ENCODE measurements at places on chromosomes 1 and 21. TPM values are rescaled to one million over a fixed set of nuclear protein-coding genes. Genes with fewer than 3 reads are reported as not detected.

DNA sequence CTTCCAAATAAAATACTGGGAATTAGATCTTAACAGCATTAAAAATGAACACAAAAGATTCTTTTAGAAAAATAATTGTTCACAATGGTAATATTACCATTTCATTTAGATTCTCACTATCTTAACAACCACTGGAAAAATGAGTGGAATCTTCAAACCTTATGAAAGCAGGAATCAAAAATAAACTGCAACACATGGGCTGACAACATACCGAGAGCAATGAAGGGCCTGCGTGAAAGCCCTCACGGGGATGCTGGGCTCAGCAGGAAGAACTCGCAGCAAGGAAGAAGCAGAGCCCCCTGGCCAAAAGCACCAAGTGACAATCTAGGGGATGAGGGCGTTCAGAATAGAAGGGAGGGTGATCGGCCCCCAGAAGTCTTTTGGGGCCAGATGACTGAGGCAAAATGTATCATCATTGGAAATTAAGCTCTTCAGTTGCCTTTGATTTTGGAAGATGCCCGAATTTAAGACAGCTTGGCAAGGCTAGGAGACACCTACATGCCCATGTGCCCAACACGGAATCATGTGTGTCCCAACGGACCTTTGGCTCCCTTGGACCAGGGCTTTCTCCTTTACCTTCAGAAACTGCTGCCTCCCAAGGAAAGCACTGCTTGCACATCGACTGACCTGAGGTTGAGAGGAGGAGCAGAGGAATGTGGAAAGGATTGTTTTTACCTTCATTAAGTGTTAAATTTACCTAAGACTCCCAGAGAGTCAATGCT, 103.9 kb downstream of the TGFBR3 start:
- no peak overlapping the region for H3K4me3 ChIP-seq
- peaks cover 6% of the 10 kb centered on the region for H3K4me1 ChIP-seq
- no peaks in the 10 kb centered on the region for H3K36me3 ChIP-seq
- H3K27me3 ChIP-seq = no peaks in the 10 kb centered on the region
- no peak for DNase-seq
- H3K27ac ChIP-seq = no peak overlapping the region

Gene HOOK1
- total RNA-seq = 5.1 TPM

Gene FCGR3A
- not detected for total RNA-seq

- H3K4me1 ChIP-seq = no peaks in the 10 kb centered on the region
- H3K27me3 ChIP-seq = peaks cover 6% of the 10 kb centered on the region
- H3K4me3 ChIP-seq = no peak overlapping the region
- H3K27ac ChIP-seq = no peak overlapping the region
- DNase-seq = no peak
Measured at GRCh38 chr1:208071435-208072031, 160.6 kb upstream of the CD34 start.

Gene KCNJ9
- total RNA-seq = not detected

- H3K4me1 ChIP-seq = no peaks in the 10 kb centered on the region
- H3K4me3 ChIP-seq = no peak overlapping the region
- no peaks in the 10 kb centered on the region for H3K27me3 ChIP-seq
- DNase-seq = no peak
- H3K27ac ChIP-seq = no peak overlapping the region
Measured at GRCh38 chr21:19261731-19262376, 858.3 kb upstream of the TMPRSS15 start.

GRCh38 chr1:186149591-186149990, 225.5 kb downstream of the TPR start:
- no peak overlapping the region for H3K27ac ChIP-seq
- no peak overlapping the region for H3K4me3 ChIP-seq
- H3K4me1 ChIP-seq = no peaks in the 10 kb centered on the region
- no peaks in the 10 kb centered on the region for H3K36me3 ChIP-seq
- no peak for DNase-seq

- H3K27ac ChIP-seq = no peak overlapping the region
- DNase-seq = no peak
- H3K36me3 ChIP-seq = no peaks in the 10 kb centered on the region
- H3K4me1 ChIP-seq = no peaks in the 10 kb centered on the region
Measured at GRCh38 chr1:203202431-203203245, 16.1 kb upstream of the CHI3L1 start.

DNA sequence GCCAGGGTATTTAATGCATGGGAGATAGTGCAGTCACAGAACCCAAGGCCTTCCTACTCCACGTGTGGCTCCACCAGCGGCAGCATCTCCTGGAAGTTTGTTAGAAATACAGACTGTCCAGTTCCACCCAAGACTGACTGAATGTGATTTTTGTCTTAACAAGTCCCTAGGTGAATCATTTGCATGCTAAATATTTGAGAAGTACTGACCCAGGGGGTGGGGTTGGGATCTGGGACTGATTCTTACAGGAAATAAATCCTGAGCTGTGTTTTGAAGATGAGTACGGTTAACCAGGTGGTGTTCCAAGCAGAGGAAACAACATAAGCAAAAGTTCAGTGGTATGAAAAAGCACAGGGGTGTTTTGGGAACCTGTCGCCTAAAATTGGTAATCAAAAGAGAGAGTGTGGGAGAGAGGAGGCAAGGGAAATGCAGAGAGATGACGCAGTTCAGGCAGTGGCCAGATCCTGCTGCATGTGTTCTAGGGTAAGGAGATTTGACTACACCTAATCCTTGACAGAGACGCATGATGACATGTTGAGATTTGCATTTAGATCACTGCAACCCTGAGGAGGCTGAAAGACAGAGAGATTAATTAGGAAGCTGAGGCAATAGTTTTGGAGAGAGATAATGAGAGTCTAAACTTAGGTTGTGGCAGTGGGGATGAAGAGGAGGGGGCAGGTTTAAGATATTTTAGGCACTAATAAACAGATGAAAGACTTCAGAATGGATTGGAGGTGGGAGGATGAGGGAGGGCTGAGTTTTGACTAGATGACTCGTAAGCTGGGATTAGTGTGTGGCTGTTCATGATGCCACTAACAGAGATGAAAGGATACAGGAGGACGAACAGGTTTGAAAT, 3.7 kb upstream of the ZNF326 start:
- no peaks in the 10 kb centered on the region for H3K4me1 ChIP-seq
- H3K27ac ChIP-seq = no peak overlapping the region
- no peaks in the 10 kb centered on the region for H3K27me3 ChIP-seq
- H3K36me3 ChIP-seq = no peaks in the 10 kb centered on the region
- H3K4me3 ChIP-seq = no peak overlapping the region
- no peak for DNase-seq

DNA sequence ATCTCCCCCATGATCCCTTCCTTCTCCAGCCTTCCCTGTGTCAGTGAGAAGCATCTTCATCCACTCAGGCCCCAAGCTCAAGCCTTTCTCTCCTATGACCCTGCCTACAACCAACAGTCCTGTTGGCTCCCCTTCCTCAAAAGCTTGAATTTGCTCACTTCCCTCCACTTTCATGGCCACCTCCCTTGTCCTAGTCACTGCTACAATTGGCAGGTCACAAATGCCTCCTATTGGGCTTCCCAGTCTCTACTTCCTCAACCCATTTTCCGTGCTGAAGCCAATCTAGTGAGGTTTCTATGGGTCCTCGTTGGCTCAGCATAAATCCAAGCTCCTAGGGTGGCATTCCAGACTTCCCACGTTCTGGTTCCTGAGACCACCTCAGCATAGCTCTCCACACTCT, 40.2 kb upstream of the SLC6A9 start:
- no peak overlapping the region for H3K4me3 ChIP-seq
- no peak for DNase-seq
- H3K27ac ChIP-seq = no peak overlapping the region
- no peaks in the 10 kb centered on the region for H3K36me3 ChIP-seq

DNA sequence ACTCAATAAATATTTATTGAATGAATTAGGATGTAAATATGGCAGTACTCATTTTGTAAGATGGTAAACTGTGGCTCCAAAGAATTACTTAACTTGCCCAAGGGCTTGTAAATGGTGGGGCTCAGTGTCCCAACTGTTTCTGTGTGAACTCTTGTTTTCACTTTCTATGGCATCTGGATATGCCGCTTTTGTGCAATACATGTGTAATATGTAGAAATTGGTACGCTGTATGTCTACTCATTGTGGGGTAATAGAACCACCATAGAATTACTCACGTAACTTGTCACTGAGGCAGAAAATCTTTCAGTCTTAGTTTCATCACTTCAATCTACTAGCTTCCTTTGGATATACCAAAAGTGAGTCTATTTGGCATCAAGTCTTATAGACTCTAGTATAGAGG, 977 bp downstream of the PRPF3 start:
- H3K4me1 ChIP-seq = no peaks in the 10 kb centered on the region
- H3K36me3 ChIP-seq = no peaks in the 10 kb centered on the region
- H3K4me3 ChIP-seq = peak overlapping the region; percentile 85
- peak overlapping the region; percentile 87 for H3K27ac ChIP-seq
- DNase-seq = no peak

GRCh38 chr1:193221651-193222050, 35.2 kb upstream of the B3GALT2 start:
- H3K4me3 ChIP-seq = no peak overlapping the region
- no peak for DNase-seq
- H3K27ac ChIP-seq = no peak overlapping the region
- no peaks in the 10 kb centered on the region for H3K4me1 ChIP-seq
- H3K27me3 ChIP-seq = no peaks in the 10 kb centered on the region

Gene CNKSR1
- 1.1 TPM for total RNA-seq

DNA sequence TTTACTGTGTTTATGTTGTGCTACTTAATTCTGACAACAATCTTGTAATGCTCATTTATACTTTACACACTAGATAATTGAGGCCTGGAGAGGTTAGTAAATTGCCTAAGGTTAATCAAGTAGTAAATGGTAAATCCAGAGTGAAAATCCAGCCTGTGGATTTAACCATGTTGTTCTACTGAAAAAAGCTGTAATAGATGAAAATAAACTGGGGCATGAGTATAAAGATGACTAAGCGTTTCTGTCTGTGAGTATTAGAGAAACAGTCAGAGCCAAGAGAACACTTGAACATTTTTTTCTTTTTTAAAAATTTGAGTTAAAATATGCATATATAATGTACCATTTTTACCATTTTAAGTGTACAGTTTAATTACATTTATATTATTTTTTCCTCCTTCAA, 47.9 kb upstream of the LEPR start:
- no peak for DNase-seq
- no peaks in the 10 kb centered on the region for H3K36me3 ChIP-seq
- H3K27ac ChIP-seq = no peak overlapping the region
- H3K4me3 ChIP-seq = no peak overlapping the region

DNA sequence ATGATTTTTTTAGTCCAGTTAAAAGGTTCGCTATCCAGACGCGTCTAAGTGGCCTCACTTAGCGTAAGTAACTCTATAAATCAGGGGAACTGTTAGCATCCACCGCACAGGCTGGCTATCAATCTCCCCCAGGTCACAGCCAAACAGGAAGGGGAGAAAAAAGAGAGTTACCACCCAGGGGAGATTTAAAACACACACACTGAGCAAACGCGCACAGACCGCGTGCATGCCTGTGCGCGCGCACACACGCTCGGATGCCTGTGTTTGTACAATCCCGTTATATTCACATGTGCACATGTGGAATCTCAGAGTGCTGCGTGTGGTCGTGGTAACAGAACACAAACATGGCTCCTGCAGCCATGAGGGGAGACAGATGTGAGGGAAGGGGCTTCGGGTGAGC, 125.4 kb downstream of the CASZ1 start:
- no peak overlapping the region for H3K4me3 ChIP-seq
- DNase-seq = no peak
- no peaks in the 10 kb centered on the region for H3K4me1 ChIP-seq

DNA sequence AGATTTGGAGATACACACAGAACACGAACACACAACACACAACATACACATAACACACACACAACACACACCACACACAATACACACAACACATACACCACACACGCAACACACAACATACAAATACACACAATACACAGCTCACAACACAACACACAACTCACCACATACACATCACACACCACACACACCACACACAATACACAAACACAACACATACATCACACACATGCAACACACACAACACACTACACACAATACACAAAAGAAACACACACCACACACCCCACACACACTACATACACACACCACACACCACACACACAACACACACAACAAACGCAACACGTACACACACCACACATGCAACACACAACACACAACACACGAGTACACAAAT, 29.1 kb upstream of the C1orf174 start:
- H3K27me3 ChIP-seq = no peaks in the 10 kb centered on the region
- DNase-seq = no peak
- H3K36me3 ChIP-seq = no peaks in the 10 kb centered on the region
- no peak overlapping the region for H3K27ac ChIP-seq
- no peak overlapping the region for H3K4me3 ChIP-seq
- no peaks in the 10 kb centered on the region for H3K4me1 ChIP-seq

DNA sequence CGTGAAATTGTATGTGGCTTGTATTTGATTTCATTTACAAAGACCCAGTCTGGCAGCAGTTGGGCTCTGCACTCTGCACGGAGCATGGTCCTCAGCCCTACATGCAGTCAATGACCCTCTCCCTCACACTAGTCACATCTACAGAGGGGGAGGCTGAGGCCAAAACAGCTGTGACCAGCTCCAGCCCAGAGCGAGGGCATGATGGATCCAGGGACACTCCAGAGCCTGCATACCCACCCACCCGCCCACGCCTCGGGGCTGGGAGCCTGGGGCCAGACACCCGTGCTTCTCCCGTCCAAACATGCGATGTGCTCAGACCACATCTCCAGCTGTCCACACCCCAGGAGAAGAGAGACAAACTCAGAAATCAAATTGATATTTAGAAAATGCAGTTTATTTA, 14.0 kb upstream of the PRDM16 start:
- no peaks in the 10 kb centered on the region for H3K27me3 ChIP-seq
- H3K36me3 ChIP-seq = no peaks in the 10 kb centered on the region
- no peak overlapping the region for H3K4me3 ChIP-seq

Gene SERINC2
- total RNA-seq = 0.54 TPM

DNA sequence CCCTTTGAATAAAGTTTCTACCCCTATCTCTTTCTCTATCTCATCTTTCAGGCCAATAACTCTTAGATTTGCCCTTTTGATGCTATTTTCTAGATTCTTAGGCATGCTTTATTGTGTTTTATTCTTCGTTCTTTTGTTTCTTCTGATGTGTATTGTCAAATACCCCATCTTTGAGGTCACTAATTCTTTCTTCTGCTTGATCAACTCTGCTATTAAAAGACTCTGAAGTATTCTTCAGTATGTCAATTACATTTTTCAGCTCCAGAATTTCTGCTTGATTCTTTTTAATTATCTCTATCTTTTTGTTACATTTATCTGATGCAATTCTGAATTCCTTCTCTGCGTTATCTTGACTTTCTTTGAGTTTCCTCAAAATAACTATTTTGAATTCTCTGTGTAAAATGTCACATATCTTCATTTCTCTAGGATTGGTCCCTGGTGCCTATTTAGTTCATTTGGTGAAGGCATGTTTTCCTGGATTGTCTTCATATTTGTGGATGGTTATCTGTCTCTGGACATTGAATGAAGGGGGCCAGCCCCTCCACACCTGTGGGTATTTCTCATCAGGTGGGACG, 11.2 kb upstream of the CYP2J2 start:
- no peak overlapping the region for H3K4me3 ChIP-seq
- no peak overlapping the region for H3K27ac ChIP-seq
- no peaks in the 10 kb centered on the region for H3K27me3 ChIP-seq
- no peaks in the 10 kb centered on the region for H3K4me1 ChIP-seq
- no peaks in the 10 kb centered on the region for H3K36me3 ChIP-seq

Gene PTPRU
- 1.5 TPM for total RNA-seq

Gene PCP4L1
- 3.6 TPM for total RNA-seq
